ENCODE measurements at places on chromosomes 6 and 20. TPM values are rescaled to one million over a fixed set of nuclear protein-coding genes. Genes with fewer than 3 reads are reported as not detected.

The FAM135A gene
- total RNA-seq = 24.8 TPM

The ARMC2 gene
- 11.7 TPM for total RNA-seq

- H3K27ac ChIP-seq = no peak overlapping the region
- DNase-seq = no peak
- H3K4me1 ChIP-seq = peaks cover 5% of the 10 kb centered on the region
- no peaks in the 10 kb centered on the region for H3K36me3 ChIP-seq
- no peaks in the 10 kb centered on the region for H3K27me3 ChIP-seq
- no peak overlapping the region for H3K4me3 ChIP-seq
Measured at GRCh38 chr20:3461911-3462677, 8.7 kb upstream of the ATRN start.

The FAM184A gene
- total RNA-seq = 18.7 TPM

GRCh38 chr6:36235309-36235708 lies 34.6 kb upstream of the PNPLA1 start:
- H3K27me3 ChIP-seq = no peaks in the 10 kb centered on the region
- no peak overlapping the region for H3K27ac ChIP-seq
- H3K36me3 ChIP-seq = peaks cover 22% of the 10 kb centered on the region
- no peaks in the 10 kb centered on the region for H3K4me1 ChIP-seq

The OTOR gene
- not detected for total RNA-seq

The SLC17A9 gene
- 2.4 TPM for total RNA-seq

- no peak overlapping the region for H3K27ac ChIP-seq
- no peaks in the 10 kb centered on the region for H3K36me3 ChIP-seq
- peaks cover 8% of the 10 kb centered on the region for H3K27me3 ChIP-seq
- peaks cover 12% of the 10 kb centered on the region for H3K4me1 ChIP-seq
- peak overlapping the region; percentile 27 for H3K4me3 ChIP-seq
Measured at GRCh38 chr6:30955367-30956042, 14.7 kb downstream of the MUCL3 start.

The PTCHD4 gene
- total RNA-seq = 0.31 TPM

- no peaks in the 10 kb centered on the region for H3K36me3 ChIP-seq
- H3K27ac ChIP-seq = no peak overlapping the region
- no peak for DNase-seq
Measured at GRCh38 chr6:40717411-40718057, 130.4 kb upstream of the LRFN2 start.

- no peaks in the 10 kb centered on the region for H3K36me3 ChIP-seq
- H3K4me3 ChIP-seq = no peak overlapping the region
- peaks cover 4% of the 10 kb centered on the region for H3K4me1 ChIP-seq
- H3K27me3 ChIP-seq = no peaks in the 10 kb centered on the region
- H3K27ac ChIP-seq = no peak overlapping the region
- no peak for DNase-seq
Measured at GRCh38 chr6:11423072-11423471, 114.5 kb upstream of the TMEM170B start.

DNA sequence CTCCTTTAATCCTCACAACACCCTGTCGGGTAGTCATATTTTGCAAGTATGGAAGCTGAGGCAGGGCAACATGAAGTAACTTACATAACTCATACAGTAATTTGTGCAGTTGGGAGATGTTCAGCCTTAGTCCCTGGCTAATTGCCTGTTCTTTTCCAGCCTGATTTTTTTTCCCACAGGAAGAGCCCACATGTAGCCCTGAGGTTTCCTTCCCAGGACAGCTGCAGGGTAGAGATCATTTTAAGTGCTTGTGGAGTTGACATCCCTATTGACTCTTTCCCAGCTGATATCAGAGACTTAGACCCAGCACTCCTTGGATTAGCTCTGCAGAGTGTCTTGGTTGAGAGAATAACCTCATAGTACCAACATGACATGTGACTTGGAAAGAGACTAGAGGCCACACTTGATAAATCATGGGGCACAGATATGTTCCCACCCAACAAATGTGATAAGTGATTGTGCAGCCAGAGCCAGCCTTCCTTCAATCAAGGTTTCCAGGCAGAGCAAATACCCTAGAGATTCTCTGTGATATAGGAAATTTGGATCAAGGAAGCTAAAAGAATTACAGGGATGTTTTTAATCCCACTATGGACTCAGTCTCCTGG lies 5.0 kb upstream of the BTN2A1 start:
- H3K4me3 ChIP-seq = no peak overlapping the region
- H3K27me3 ChIP-seq = no peaks in the 10 kb centered on the region
- peaks cover 7% of the 10 kb centered on the region for H3K4me1 ChIP-seq
- no peak for DNase-seq
